NCI-H510A (cell line): ENCODE measurements at places on chromosomes 3 and 15.

DNA sequence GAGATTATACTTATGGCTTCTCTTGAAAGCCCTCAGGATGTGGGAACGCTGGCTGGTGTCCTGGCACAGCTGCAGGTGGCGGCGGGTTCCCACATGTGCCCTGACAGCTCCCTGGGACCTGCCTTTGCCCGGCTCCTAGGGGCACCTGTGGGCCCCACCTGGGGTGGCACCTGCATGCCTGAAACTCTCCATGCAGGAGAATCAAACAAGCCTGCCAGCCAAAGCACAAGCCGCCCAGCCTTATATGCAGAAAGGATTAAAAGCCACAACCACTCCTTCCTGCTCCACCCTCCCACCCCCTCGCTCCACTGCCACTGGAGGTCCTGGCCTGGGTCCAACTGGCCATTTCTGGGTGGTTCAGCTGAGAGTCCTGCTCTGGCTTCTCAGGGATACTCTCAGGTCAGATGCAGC, 18.1 kb downstream of the TRPM1 start:
- no peak for DNase-seq

- DNase-seq: no peak
These were observed 3.6 kb upstream of the A4GNT start for GRCh38 chr3:138135833-138136194.

DNA sequence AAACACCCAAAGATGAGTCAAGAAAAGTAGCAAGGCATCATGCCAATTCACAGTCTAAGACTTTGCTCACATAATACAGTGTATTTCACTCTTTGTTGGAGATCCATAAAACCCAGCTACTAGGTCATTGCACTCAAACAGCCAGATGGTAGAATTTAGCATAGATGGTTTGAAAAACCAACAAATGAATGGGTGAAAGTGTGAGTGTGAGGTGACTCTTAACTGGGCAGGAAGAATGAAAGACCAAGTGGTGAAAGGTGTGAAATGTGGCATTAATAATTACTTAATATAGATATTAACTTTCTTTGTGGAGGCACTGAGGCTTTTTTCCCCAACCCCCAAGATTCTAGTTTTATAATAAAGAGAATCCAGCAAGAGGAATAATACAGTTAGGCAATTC, 159.5 kb downstream of the SQOR start:
- no peak for DNase-seq

DNA sequence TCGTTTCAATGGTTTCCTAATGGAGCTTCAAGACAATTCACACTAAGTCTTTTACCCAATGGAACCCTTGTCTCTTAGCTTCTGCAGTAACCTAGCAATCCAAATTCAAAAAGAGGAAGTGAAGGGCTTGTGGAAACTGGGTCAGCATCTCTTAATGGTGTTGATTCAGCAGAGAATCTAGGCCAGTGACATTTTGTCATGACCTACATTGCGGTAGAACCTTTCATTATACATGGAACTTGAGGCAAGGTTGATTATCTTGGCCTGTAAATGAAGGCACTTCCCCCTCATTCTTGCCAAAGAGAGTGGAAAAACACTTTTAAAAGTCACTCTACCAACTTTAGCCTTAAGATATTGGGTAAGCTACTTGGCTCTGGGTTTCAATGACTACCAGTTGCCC, 42.8 kb downstream of the C2CD4B start:
- DNase-seq: no peak

GRCh38 chr15:31262901-31263671, 63.5 kb upstream of the KLF13 start:
- no peak for DNase-seq

GRCh38 chr3:42214565-42215283, 51.3 kb downstream of the CCK start:
- DNase-seq: no peak

DNA sequence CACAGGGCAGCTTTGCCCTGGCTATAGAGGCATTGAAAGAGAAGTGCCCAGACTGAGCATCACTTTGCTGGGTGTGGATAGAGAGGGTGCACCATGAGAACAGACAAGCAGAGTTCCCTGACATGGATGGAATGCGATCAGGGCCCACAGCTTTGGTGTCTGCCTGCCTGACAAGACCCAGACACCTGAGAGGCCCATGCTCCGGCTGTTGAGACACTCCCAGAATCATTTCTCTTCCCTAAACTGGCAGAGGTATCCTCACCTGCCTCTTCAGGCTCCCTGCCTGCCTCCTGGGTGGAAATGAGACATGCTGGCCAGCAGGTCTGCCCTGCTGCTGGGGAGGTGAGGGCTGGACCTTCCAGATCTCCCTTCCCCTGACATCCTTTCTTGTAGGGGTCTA, 10.4 kb upstream of the CHST14 start:
- no peak for DNase-seq

GRCh38 chr15:99682455-99682854, 50.8 kb downstream of the LYSMD4 start:
- DNase-seq: no peak
